ENCODE measurements at places on chromosomes 2 and 18.

- DNase-seq = no peak
Observed at GRCh38 chr2:230578106-230578505, 134.5 kb upstream of the CAB39 start.

- no peak for DNase-seq
Observed at GRCh38 chr2:226869371-226869770, 33.5 kb downstream of the RHBDD1 start.

DNA sequence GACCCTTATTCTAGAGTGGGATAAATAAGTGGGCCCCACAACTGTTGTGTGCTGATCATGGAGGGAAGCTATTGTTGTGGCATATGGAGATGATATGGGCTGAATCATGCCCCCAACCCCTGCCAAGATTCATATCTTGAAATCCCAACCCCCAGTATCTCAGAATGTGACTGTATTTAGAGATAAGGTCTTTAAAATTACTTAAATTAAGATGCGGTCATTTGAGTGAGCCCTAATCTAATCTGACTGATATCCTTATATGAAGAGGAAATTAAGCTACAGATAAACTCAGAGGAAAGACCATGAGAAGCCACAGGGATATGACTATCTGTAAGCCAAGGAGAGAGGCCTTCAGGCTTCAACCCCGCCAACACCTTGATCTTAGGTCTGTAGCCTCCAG, 188.3 kb upstream of the RND3 start:
- no peak for DNase-seq

DNA sequence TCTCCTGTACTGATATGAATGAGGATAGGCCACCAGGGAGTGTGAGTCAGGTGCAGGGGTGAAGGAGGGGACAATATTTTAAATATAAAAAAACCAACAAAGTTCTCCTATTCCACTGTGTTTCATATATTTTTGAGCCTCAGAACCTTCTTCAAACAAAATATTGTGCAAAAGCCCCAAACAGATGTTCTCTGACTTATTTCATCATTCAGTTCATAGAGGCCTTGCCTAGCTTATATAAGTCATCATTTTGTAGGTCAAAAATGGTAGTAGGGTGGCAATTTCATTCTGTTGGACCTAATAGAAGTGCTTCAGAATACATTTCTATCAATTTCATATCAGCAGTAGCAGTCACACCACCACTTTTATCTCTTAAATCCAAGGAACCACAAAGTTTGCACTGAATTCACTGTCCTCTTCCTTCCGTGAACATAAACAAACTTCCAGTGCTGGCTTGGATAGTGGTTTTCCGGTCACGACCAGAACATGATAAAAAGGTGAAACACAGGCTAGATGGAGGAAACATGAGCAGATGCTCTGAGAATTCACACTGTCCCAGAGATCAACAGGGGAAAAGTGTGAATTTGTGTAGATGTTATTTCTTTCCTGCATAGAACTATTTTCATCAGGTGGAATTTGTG, 99.1 kb downstream of the EN1 start:
- DNase-seq = no peak

DNA sequence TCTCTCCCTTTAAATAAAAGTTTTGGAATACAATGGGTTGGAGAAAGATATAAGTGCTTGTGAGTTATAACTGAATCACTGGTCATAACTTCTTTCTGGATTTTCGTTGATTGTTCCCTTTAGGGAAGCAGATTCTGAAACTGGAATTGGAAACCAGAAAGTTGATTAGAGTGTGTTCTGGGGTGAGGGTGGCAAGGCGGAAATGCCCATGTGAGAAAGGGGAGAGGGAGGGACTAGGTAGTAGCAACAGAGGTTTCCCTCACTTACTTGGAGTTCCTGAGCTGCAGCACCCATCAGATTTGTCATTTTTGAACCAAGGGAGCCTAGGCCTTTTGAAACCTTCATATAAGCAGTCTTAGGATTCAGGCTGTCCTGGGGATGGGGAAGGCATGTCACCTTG, 453.4 kb downstream of the KCNJ3 start:
- no peak for DNase-seq

- no peak for DNase-seq
Observed at GRCh38 chr18:6595666-6596065, 133.8 kb upstream of the ARHGAP28 start.

GRCh38 chr2:232476791-232477190, 10.8 kb downstream of the ECEL1 start:
- no peak for DNase-seq

DNA sequence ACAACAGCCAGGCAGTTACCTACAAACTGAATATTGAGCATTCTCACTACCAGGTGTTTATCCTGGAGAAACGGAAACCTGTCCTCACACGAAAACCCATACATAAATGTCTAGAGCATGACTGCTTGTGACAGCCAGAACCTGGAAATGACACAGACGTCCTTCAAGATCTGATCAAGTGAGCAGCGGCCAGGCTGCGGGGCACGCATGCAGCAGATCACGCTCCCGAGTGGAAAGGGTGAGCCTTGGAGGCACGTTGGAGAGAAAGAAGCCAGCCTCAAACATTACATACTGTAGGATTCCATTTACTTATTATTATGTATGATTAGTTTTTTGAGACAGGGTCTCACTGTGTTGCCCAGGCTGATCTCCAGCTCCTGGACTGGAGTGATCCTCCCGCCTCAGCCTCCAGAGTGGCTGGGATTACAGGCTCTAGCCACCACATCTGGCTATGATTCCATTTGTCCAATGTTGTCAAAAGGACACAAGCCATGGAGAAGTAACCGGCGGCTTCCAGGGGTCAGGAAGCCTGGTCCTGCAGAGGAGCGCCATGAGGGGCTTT, 22.9 kb upstream of the STK25 start:
- no peak for DNase-seq

- no peak for DNase-seq
Observed at GRCh38 chr2:179461420-179461819, 196.8 kb upstream of the SESTD1 start.

DNA sequence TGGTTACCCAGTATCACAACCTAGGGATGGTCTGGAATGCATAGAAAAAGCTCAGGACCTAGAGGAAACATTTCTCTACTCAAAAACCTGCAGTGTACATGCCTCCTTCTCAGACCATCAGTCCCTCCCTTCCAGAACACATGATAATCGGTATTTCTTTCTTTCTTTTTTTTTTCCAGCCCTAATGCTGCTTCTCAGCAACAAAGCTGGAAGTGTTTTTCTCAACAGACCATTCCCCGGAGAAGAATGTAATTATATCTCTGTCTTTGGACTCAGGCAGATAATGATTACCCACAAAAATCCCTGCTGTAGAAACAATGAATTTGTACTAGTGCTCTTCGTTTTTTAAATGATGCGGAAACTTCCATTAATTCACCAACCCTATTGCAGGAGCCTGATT, 44.1 kb upstream of the NDUFV2 start:
- no peak for DNase-seq

GRCh38 chr2:237296756-237297155, 117.2 kb downstream of the COL6A3 start:
- no peak for DNase-seq

GRCh38 chr2:5561006-5561405, 131.2 kb upstream of the SOX11 start:
- DNase-seq = no peak
